ENCODE measurements at places on chromosomes 7 and 10.

- no peak for DNase-seq
Observed at GRCh38 chr10:4766454-4766853, 59.6 kb upstream of the AKR1E2 start.

DNA sequence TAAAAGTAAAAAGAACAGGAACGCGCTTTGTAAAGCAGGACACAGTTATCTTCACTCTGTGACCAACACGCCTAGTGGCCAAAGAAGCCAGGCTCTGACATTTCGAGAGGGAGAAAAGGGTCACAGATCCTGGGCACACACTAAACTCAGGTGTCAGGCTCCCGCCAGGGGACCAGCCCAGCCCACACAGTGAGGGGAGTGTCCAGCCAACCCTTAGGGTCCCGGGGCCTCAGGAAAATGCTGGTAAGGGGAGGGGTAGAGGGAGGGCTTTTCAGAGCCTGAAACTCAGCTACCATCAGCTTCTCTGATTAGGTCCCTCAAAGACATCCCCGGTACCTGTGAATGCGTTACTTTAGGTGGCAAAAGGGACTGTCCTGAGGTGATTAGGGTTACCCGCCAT is 16.6 kb downstream of the ANXA11 start:
- DNase-seq = no peak

DNA sequence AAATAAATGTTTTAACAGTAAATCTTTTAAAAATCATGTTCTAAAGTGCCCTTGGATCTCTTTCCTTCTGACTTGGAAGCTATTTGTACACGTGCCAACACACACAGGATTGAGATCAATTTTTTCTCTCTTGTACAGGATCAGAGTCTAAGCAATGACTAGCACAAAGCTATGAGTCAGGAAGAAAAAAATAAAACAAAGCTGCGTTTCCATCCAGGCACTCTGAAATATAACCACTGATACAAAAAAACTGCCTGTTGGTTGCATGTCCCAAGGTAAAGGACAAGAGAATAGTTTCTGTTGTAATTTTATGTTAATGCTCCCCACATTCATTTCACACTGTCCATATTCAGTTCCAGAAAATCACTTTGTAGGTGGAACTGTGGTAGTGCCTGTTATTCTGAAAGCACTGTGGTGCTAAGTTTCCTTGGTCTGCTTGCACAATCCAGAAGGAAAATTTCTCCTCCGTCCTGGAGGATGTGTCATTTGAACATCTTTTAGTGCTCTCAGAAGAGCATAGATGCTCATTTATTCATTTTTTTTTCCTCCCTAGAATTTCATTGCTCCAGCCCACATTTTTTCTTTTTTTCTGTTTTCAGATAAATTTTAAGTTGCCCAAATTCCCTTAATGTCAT is 113.4 kb downstream of the PLXDC2 start:
- no peak for DNase-seq

- no peak for DNase-seq
Observed at GRCh38 chr10:98832196-98832595, 385.5 kb upstream of the HPS1 start.

GRCh38 chr10:11849277-11849676 is 26.1 kb downstream of the PROSER2 start:
- DNase-seq = no peak

DNA sequence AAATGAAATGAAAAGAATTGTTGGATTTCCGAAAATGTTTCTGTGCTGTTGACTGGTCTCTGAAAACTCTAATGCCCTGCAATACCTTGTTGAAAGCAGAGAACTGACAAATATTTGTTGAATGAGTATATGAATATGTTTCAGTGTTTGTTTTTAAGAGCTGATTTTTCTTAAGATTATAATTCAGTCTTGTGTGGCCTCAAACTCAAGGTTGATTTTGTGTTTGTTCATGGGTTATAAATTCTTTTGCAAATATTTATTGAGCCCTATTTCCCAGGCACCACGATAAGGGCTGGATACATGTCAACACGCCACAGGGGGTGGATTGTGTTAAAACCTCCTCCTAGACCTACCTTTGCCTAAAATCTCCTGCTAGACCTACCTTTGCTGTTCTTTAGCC is 203.9 kb upstream of the PLPP4 start:
- no peak for DNase-seq

GRCh38 chr10:132114953-132115520 is 49.3 kb downstream of the JAKMIP3 start:
- DNase-seq = no peak

DNA sequence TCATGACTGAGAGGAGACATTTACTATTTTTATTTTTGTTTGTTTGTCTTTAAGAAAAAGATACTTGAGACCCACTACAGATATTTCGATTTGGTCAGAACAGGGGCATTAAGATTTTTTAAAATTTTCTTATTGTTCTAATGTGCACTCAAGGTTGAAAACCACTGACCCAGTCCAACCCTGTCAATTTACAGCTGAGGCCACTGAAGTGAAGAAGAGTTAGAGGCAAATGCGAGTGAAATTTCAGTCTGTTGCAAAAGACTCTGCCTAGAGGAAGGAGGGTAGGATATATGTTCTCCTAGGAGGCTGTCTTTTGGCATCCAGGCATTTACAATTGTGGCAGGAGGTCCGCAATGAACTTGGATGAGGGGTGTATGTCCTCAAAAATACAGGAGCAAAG is 396.3 kb downstream of the RPS24 start:
- no peak for DNase-seq

GRCh38 chr7:28815928-28816373 is 142.2 kb downstream of the TRIL start:
- DNase-seq = no peak

- DNase-seq = no peak
Observed at GRCh38 chr7:117274951-117275350, 47.9 kb downstream of the WNT2 start.

- DNase-seq = no peak
Observed at GRCh38 chr7:7967886-7968543, 581 bp upstream of the GLCCI1 start.

DNA sequence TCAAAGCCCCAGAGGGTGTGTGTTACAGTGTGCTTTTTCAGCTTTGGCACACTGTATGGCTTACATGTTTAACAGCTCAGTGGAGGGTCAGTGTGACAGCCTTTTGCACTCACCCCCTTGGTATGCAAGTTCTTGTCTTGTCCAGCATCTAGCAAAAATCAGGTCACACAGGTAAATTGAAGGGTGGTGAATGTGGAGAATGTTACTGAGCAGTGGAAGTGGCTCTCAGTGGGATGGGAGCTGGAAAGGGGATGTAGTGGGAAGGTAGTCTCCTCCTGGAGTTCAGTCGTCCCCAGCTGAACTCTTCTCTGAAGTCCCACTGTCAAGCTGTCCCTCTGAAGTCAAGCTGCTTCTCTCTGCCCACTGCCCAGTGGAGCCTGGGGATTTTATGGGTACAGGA is 21.0 kb upstream of the C10orf90 start:
- no peak for DNase-seq

- no peak for DNase-seq
Observed at GRCh38 chr10:3226960-3227744, 54.6 kb upstream of the PITRM1 start.

GRCh38 chr7:105677410-105677730 is 96.1 kb upstream of the EFCAB10 start:
- DNase-seq = no peak

DNA sequence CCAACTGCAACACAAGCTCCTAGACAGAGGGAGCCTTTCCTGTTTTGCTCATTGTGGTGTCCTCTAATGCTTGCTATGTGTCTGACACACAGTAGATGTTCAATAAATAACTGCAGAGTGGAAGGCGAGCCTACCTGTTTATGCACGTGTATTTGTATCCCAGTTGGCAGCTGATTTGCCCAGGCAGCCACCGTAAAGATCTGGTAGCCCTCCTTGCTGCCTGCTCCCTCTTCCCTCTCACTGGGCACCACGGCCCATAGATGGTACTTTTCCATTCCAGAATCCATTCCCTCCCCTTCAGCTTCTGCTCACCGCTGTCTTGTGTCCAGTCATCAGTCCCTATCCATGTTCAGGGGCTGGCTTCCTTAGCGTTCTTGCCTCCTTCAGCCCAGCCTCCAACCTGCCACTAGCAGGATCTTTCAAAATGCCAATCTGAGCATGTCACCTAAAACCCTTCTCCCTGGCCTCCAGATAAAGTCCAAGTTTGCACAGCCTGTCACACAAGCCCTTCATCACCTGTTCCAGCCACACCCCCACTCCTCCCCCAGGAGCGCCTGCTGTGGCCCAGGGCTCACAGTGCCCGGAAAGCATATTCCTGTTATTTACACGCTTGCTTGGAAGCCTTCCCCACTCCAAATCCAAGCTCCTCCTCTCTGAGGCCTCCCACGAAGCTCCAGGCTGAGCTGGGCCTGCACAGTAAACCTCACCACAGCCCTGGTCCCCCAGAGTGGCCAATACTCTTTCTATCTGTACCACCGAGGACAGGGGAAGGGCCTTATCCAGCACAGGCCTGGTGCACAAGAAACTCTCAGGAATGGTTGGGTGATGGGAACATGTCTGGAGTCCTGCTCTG is 21.0 kb downstream of the ZCCHC24 start:
- no peak for DNase-seq

- DNase-seq = no peak
Observed at GRCh38 chr10:68208424-68209042, 23.4 kb downstream of the ATOH7 start.

GRCh38 chr10:23584396-23584795 is 145.5 kb downstream of the OTUD1 start:
- DNase-seq = no peak

DNA sequence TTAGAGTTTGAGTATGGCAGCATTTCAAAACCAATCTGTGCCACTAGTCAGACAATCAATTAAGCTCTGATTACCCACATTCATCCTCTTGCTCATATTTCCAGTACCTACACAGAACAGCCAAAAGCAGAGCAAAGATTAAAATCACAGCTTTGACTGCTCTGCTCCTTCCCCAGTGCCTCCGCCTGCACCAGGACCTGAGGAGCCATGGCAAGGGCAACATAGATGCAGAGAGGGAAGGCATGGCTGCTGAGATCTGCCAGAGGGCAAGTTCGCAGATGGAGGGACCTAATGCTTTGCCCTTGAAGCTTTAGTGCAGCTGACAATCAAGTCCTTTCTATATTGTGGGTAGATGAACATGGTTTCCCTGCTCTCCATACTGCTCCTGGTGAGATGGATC is 148.1 kb downstream of the HTR7 start:
- no peak for DNase-seq

- DNase-seq = no peak
Observed at GRCh38 chr7:143391462-143392404, 10.6 kb downstream of the ZYX start.

DNA sequence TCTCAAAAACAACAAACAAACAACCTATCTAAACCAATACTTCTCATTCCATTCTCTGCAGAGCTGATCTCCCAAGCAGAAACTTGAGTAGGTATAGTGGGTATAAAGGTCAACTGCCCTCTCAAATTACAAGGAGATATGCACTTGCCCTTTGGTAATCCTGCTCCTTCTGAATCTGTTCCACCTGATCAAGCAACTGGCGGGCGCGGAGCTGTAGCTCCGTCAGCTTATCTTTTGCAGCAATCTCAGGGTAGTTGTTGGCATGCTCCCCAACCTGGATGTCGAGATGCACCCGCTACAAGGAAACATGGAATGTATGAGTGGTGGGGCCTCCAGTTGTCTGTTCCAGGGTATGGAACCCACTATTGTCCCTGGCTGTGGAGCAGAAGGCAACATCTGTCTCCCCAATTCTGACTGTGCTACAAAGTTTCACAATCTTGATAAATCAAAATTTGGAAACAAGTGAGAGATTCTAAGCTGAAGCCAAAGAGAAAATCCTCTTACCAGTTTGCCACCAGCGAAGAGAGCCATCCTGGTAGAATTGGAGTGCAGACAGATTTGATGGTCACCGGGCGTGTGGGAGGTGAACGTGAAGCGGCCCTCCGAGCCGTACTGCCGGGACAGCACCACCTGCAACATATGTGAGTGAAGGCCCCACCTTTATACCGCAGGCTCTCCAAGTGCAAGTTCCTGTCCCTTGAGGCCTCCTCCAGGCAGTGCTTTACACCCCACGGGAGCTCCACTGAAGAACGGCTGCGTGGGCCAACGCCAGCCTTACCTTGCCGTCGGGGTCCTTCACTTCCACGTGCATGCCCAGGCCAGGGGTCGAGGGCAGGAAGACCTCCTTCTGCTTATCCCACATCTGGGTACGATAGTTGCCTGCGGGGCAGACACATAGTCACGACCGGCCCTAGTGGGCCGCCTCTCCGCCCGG is 819 bp downstream of the TMED4 start:
- no peak for DNase-seq

DNA sequence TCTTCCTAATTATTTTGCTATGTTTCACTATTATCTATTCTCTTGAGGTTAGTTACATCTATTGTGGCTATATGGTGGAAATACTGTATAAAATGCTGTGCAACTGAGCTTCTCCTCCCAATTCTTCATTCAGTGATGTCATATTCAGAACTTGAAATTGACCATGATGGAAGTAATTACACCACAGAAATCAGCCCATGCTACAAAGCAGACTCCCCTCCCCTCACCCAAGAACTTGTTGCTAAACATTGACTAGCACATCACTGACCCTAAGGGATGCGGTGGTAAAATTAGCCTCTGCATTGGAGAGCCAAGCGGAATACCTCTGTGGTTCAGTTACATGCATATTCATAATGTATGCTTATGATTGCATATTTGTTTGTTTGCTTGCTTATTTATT is 8.8 kb downstream of the CALD1 start:
- DNase-seq = no peak

DNA sequence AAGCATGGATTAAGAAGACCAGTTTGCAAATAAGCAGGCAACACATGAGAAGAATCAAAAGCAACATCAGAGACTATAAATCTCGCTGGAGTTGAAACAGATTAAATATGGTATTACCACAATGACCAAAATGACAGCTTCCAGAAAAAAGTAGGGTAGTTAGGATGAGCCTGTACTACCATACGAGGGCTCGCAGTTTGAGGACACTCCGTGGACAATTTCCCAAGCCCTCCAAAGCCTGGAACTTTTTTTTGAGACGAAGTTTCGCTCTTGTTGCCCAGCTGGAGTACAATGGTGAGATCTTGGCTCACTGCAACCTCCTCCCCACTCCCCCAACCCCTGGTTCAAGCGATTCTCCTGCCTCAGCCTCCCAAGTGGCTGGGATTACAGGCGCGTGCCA is 1.0 kb downstream of the LRRC17 start:
- no peak for DNase-seq

DNA sequence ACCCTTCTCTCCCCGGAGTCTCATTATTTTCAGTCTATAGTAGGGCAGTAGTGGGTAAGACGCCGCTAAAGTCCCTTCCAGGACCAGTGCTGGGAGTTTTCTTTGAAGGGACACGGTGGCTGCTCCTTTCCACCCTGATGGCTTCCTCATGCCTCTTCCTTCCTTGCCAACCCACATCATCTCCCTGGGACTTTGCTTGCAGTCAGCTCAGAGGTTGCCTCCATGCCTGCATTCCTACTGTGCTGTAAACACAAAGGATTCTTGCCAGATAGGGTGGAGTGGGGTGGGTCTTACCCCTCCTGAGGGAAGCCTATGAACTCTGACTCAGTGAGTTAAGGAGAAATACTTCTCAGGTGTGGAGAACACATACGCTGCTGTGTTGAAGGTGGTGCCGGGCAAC is 59.9 kb upstream of the IGFBP3 start:
- DNase-seq = no peak

- no peak for DNase-seq
Observed at GRCh38 chr7:36272211-36272566, 117.5 kb upstream of the ANLN start.

All from stimulated activated CD4-positive, alpha-beta T cell treated with anti-CD3 and anti-CD28 coated beads, Interleukin-1b, Interleukin-23, amount 100 ng/mL, for 1 hour (primary cell).